Motor neuron (in vitro differentiated cells): ENCODE measurements at places on chromosomes 6 and 20. TPM values are rescaled to one million over a fixed set of nuclear protein-coding genes. Genes with fewer than 3 reads are reported as not detected.

DNA sequence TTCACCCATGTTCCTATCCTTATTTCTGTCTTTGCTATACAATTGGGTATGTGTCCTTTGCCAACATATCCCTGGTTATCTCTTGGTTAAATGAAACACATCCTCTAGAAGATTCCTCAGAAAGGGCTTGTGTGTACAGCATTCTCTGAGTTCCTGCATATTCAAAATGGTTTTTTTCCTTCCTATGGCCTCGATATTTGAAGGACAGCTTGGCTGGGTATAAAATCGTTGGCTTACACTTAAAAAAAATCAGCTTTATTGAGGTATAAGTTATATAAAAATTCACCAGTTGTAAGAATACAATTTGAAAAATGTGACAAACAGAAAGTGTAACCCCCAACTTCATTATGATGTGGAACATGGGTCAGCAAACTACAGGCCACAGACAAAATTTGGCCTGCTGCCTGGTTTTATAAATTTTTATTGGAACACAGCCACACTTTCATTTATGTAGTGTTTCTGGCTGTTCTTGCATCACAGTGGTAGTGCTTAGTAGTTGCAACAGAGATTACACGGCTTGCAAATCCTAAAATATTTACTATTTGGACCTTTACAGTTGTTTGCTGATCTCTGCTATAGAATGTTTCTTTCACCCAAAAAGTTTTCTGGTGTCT, 16.7 kb downstream of the PCMT1 start:
- no peak for ATAC-seq

GRCh38 chr6:37050045-37050853, 44.8 kb downstream of the FGD2 start:
- no peak for ATAC-seq

DNA sequence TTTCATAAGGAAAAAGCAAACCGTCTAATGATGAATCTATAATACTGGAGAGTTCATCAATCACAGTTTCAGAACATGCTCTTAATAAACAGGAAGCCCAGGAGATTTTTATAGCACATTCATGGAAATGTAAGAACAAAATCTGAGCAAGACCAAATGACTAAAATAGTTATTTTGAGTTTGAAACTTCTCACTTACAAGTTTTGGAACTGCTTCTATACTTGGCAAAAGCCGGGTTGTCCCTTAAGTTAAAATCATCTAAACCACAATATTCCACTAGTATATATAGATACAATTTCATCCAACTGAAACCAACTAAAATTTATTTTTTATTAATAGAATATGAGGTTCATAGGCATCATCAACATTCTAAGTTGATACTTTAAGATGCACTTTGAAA, 268.2 kb downstream of the PHACTR1 start:
- ATAC-seq = no peak

The ELMO2 gene
- total RNA-seq = 39.9 and 40.9 TPM in 2 replicates
